ENCODE measurements at places on chromosomes 12 and 14.

DNA sequence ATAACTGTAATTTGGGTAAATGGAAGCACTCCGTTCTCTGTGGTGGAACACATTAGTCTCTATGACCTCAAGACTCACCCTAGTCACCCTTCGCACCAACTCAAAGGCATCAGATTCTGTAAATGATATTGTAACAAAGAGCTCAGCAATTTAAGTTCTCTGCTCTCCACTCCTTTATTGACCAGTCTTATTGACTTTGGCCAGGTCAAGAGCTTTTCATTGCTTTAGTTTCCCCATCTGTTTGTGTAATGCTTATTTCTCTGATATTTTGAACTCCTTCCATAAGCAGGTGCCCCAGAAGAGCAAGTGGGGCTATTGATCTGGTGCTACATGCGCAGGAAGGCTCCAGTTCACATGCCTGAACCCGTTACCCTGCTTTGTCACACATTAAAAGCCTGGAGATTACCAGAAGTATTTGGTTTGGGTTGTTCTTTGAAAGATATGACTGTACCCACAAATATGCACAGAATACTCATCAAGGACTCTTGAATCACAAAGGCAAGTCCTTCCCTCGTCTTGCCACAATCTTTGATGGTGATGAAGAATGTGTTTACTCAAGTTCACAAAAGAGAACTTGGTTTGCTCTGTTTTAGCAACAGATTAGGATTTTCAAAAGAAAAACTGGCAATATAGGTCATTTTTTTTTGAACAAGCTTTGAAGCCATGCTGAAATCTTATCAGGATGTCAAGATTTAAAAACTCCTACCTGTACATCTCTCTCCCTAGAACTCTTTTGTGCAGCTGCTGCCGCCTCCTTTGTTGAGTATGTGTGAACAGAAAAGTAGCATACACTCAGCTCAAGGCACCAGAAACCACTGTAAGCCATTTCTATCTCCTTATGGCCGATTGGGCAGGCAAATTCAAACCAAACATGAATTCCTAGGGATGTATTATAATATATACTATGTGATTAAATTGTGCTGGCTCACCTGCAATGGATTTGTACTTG, 193.9 kb downstream of the BCAT1 start:
- no peak for DNase-seq

DNA sequence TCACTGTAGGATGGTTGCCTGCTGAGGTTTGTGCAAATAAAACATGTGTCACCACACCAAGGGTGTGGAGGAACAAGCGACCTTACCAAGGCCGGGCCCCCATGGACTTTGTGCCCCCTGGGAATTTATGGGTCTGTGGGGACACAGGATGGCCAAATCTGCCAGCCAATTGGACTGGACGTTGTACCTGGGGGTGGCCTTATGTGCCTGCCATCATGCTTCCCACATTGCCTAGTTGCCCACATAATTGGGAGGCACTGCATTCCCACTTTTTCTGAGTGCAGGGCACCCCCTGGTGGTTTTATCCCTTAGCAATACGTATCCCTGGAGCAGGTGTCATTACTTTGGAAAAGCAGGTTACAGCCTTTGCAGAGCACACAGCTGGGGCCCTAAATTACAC, 92.6 kb upstream of the TMPO start:
- no peak for DNase-seq

DNA sequence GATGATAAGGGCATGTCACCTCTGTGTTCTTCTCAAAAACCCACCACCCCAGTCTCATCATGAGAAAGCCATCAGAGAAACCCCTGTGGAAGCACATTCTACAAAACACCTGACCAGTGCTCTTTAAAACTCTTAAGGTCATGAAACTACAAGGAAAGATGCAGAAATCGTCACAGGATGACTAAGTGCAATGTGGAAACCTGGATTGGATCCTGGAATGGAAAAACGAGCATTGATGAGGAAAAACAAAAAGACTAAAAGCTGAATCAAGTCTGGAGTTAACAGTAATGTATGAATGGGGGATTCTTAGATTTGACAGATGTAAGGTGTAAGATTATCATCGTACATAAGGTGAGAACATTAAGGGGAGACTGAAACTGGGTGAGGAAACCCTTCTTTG, 211.0 kb downstream of the TBX5 start:
- no peak for DNase-seq

GRCh38 chr12:60148109-60148508, 552.3 kb downstream of the SLC16A7 start:
- DNase-seq: no peak

GRCh38 chr12:95614390-95614982, 63.2 kb upstream of the USP44 start:
- no peak for DNase-seq

DNA sequence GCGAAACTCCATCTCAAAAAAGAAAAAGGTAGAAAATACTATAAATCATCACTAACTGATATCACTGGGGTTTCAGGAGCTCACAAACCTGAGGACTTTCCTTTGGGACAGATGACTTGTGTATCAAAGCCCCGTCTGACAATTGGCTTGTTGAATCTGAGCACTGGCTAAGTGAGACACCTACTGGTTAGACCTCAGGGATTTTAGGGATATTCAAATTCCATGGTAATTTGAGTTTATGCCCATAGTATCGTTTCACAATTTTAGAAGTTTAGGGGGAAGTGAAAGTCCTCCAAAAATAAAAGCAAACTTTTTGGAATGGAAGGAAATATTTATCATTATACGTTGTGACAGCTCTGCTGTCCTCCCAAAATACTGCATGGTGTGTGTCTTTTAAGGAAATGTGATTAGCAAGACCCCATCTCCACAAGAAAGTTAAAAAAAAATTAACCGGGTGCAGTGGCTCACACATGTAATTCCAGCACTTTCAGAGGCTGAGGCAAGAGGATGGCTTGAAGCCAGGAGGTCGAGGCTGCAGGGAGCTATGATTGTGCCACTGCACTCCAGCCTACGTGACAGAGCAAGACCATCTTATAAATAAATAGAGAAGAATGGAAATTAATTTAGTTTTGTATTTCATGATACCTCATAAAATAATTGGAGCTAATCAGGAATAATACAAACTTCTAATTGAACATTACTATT, 49.2 kb downstream of the FBXL14 start:
- no peak for DNase-seq

GRCh38 chr12:29544428-29545101, 47.1 kb upstream of the OVCH1 start:
- no peak for DNase-seq

GRCh38 chr12:104682790-104683279, 226.1 kb downstream of the CHST11 start:
- peak; percentile 53 for DNase-seq

DNA sequence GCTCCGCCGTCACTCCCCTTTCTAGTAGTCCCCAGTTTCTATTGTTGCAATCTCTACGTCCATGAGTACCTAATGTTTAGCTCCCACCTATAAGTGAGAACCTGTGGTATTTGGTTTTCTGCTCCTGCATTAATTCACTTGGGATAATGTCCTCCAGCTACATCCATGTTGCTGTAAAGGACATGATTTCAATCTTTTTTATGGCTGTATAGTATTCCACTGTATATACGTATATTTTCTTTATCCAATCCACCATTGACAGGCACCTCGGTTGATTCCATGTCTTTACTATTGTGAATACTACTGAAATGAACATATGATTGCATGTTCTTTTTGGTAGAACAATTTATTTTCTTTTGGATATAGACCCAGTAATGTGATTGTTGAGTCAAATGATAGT, 114.7 kb downstream of the ANKS1B start:
- no peak for DNase-seq

- DNase-seq: no peak
Observed at GRCh38 chr14:76337635-76338545, 38.0 kb upstream of the ESRRB start.

DNA sequence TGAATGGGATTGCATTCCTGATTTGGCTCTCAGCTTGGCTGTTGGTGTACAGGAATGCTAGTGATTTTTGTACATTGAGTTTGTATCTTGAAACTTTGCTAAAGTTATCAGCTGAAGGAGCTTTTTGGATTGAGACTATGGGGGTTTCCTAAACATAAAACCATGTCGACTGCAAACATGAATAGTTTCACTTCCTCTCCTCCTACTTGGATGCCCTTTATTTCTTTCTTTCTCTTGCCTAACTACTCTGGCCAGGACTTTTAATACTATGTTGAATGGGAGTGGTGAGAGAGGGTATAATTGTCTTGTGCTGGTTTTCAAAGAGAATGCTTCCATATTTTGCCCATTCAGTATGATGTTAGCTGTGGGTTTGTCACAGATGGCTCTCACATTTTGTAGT, 141.5 kb downstream of the CEP83 start:
- DNase-seq: no peak

GRCh38 chr14:49620182-49621113, at the start of the genes MGAT2 and RPL36AL:
MGAT2 (plus strand) TSS chr14:49620799; CDS start chr14:49621269, 470 bp downstream.
RPL36AL (minus strand) TSS chr14:49620626; CDS start chr14:49619104, 1,522 bp downstream.
- DNase-seq: peak; percentile 97

- DNase-seq: no peak
Observed at GRCh38 chr12:71069311-71069710, 88.5 kb downstream of the TSPAN8 start.

DNA sequence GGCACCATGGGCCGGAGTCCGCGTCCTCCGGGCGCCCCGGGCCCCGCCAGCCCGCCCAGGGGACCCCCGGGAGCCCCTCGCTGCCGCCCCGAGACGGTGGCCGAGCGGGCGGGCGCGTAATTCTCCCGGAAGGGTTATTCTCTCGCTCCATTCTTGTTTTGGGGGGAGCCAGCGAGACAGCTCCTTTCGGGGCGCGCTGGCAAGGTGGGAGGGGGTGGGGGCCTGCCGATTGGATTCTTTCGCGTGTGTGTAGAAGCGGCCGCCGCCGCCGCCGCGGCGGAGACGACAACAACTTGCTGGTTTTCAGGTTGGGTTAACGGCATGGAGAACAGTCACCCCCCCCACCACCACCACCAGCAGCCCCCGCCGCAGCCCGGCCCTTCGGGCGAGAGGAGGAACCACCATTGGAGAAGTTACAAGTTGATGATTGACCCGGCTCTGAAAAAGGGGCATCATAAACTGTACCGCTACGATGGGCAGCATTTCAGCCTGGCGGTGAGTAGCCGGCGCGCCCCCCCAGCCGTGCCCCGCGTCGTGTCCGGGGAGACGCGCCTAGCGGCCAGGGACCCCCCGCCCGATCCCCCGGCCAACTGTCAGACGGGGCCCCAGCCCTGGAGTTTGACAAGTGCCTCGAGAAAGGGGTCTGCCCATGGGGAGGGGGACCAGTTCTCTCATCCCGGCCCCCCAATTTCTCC, 755 bp downstream of the SETD1B start:
- DNase-seq: peak; percentile 39

GRCh38 chr12:56165369-56165768, 7.2 kb downstream of the MYL6 start:
- DNase-seq: no peak

DNA sequence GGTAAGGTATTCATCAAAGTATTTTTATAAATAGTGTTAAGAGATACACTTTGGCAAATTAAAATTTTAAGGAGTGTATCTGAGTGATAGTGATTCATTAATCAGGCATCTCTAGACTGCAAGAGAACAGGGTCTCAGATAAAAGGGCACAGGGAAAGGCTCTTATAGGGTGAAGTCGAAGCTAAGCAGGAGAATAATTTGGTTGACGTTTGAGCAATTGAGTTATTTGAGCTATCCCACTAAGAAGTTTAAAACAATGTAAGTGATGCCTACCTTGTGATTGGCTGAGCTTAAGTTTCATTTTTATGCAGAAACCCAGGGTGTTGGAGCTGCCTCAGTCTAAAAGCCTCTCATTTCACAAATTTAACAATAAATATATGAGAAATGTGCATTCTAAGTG, 125.3 kb downstream of the SLC6A15 start:
- no peak for DNase-seq

DNA sequence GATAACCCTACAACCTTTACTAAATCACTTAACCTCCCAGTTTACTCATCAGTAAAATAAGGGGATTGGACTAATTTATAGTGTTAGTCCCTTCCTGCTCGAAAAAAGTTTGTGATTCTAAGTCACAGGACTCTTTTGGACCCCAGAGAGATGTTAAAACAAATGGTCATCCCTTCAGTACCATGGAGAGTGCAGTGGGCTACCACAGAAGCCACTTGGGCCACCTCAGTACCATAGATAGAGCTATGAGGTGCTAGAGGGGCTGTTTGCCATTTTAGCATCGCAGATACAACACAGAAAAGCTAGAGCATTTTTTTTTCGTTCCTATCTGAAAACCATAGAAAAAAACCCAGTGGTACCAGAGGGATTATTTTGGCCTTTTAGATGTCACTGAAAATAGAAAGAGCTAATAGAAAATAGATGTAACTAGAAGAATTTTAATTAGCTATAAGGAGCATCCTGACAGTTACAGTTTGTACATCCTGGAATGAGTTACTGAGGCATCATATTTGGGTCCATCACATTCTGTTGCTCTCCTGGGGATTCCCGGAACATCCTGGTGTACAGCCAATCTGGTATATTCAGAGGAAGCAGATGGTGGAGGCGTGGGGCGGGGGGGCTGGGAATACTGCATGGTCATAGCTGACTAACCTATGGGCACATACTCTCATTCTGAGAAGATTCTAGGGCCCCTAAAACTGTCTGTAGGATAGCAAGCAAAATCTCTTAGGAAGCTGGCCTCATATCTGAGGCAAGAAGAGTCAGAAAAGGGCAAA, 2.8 kb downstream of the ZNF219 start:
- no peak for DNase-seq

DNA sequence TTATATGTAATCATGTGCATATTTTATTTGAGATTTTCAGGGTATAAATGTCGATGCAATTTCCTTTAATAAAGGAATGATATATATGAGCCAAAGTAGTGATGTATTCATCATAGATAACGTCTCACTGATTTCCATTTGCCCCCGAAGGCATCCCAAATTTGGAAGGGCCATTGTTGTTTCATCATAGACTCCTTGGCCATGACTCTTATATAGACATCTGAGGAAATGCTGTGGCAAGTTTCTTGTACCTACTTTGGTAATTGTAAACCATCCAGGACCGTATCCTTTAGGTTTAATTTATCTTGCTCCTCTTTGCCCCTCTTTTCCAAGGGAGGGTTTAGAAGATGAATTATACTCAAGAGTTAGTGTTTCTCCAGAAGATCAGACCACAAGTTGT, 84.7 kb downstream of the SAMD4A start:
- DNase-seq: no peak

- no peak for DNase-seq
Observed at GRCh38 chr14:96166461-96167223, 38.0 kb upstream of the BDKRB2 start.

- no peak for DNase-seq
Observed at GRCh38 chr14:99258876-99259726, 12.9 kb downstream of the BCL11B start.

GRCh38 chr14:103391048-103391447, 5.8 kb downstream of the MARK3 start:
- peak; percentile 74 for DNase-seq

DNA sequence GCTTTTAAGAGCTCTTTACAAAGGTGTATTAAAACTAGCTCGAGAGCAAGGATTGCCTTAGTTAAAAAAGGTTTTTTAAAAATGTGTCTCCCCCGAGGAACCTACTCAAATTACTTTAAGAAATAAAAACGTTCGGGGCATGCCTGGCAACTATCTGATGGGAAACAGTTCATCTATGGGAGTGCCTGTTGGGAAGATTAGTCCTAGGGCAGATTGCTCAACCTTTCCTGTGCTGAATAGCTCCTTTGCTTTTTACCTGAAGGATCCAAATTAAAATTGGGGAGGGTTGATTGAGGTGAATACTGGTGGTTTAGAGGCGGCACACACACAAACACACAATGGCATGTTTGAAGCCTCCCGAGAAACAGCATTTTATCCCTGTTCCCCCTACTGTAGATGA, 541.4 kb upstream of the ATP2B1 start:
- no peak for DNase-seq

Measured in germinal center (tissue), 1 donor.